T-helper 1 cell treated with Interleukin-12 subunit alpha and Interleukin-12 subunit beta and Interleukin-4 antibody, amounts not matched to agents 30 ng/mL and 1 ng/mL, for 36 hours (primary cell): ENCODE measurements at places on chromosomes 5 and 9. TPM values are rescaled to one million over a fixed set of nuclear protein-coding genes. Genes with fewer than 3 reads are reported as not detected.

C6 gene
- not detected in 2 replicates for total RNA-seq

PTGES gene
- total RNA-seq = 0.12 TPM in 1 of 2 replicates, not detected in the other

PRRC1 gene
- 55.6 and 61.8 TPM in 2 replicates for total RNA-seq

SEMA5A gene
- 0.05 and 0.44 TPM in 2 replicates for total RNA-seq

SLC22A4 gene
- total RNA-seq = 0.12 and 0.25 TPM in 2 replicates

GPR21 gene
- 0.32 TPM in 1 of 2 replicates, not detected in the other for total RNA-seq

ASPN gene
- total RNA-seq = not detected in 2 replicates

PCDHA2 gene
- total RNA-seq = not detected in 2 replicates
